GM23248 (cell line): ENCODE measurements at places on chromosomes 4 and X. TPM values are rescaled to one million over a fixed set of nuclear protein-coding genes. Genes with fewer than 3 reads are reported as not detected.
A peak's percentile ranks its signal among the peaks of the same experiment; 100 is the strongest.

- DNase-seq = peak; percentile 42
Observed at GRCh38 chr4:83536362-83537272, 709 bp downstream of the GPAT3 start.

DNA sequence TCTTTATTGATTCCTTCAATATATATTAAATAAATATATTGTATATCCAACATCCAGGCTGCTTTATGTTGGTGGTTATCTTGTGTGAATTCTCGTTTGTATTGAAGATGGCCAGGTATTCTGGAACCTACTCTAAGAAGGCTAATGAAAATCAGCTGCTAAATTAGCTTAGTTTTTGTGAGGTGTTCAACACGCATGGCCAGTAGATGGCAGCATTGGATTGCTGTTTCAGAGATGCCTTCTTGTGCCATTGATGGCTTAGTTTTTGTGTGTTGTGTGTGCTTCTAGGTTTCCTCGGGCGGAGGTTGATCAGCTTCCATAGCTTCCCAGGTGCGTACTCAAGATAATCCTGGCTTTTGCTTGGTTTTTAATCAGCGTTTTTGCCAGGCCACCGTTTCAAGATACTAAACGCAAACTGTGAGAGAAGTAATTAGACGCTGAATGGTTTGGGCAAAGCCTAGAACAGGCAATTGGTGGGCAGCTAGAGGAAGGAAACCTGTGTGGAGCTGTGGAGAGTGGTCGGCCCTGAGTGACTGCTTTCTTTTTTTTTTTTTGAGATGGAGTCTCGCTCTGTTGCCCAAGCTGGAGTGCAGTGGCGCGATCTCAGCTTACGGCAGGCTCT, 15.1 kb downstream of the NOCT start:
- DNase-seq = peak; percentile 80

DNA sequence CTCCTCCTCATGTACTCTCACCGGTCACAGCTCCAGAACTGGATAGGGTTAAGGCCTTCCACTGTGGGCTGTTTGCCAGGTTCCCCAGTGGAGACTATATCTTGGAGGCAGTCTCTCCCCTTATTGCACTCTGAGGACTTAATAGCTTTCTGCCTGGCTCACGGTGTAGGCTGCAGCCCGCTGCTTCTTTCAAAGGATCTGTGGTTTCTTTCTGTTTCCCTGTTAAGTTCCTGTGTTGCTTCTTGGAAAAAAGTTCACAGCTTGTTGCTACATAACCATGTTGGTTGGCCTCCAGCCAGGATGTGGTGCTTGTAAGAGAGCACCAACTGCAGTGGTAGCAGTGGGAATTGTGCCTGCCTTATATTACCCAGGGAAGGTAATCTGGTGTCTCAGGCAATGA, 24.9 kb upstream of the ZDHHC15 start:
- peak; percentile 0 for DNase-seq

- peak; percentile 72 for DNase-seq
Observed at GRCh38 chrX:24204331-24204730, 54.8 kb downstream of the ZFX start.

The AVPR2 gene
- not detected in 2 replicates for total RNA-seq

- DNase-seq = no peak
Observed at GRCh38 chr4:1588306-1588705, 95.8 kb downstream of the FAM53A start.

DNA sequence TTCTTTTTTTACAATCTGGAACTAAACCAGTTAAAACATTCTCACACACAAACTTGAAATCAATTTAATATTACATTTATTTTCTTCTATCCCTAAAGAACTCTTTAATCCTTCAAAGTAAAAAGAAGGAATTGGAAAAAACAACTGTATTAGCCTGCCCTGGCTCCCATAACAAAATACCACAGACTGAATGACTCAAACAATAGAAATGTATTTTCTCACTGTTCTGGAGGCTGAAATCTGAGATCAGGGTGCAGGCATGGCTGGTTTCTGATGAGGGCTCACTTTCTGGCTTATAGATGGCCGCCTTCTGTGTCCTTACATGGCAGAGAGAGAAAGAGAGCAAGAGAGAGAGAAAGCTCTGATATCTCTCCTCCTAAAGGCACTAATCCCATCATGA, 149.4 kb downstream of the PDGFRA start:
- peak; percentile 12 for DNase-seq

The RHOXF2B gene
- not detected in 2 replicates for total RNA-seq

The AFAP1 gene
- 103 and 152 TPM in 2 replicates for total RNA-seq

The LRP2BP gene
- total RNA-seq = 0.13 TPM in 1 of 2 replicates, not detected in the other

DNA sequence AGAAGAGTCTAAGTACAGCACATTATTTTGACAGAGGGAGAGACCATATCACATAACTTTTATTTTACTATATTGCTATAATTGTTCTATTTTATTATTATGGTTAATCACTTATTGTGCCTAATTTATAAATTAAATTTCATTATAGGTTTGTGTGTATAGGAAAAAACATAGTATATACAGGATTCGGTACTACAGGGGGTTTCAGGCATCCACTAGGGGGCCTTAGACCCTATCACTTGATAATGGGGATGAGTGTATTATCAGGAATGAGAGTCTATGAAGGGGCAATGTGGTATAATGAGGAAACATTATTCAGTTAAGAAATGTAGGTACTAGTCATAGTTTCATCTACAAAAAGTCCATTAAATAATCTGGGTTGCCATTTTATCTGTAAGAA, 833.1 kb downstream of the C4orf33 start:
- DNase-seq = no peak

DNA sequence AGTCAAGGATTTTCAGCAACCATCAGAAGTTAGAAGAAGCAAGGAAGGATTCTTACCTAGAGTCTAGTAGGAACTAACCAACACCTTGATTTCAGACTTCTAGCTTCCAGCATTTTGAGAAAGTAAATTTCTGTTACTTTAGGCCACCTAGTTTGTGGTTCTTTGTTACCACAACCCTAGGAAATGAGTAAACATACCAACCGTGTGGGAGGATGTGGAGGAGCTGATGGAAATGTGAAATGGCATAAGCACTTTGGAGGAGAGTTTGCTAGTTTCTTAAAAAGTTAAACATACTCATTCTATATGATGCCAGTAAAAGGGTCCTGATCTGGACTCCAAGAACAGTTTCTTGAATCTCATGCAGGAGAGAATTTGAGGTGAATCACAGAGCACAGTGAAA, 679.4 kb downstream of the PDHA2 start:
- no peak for DNase-seq

The VCX2 gene
- total RNA-seq = not detected in 2 replicates

- peak; percentile 43 for DNase-seq
Observed at GRCh38 chrX:38061335-38061734, 55.0 kb downstream of the SYTL5 start.

- DNase-seq = peak; percentile 51
Observed at GRCh38 chr4:144787365-144788258, 141.7 kb downstream of the HHIP start.

The MRPL1 gene
- total RNA-seq = 18.0 and 21.7 TPM in 2 replicates

- peak; percentile 86 for DNase-seq
Observed at GRCh38 chr4:84920617-84921016, 45.9 kb downstream of the WDFY3 start.

DNA sequence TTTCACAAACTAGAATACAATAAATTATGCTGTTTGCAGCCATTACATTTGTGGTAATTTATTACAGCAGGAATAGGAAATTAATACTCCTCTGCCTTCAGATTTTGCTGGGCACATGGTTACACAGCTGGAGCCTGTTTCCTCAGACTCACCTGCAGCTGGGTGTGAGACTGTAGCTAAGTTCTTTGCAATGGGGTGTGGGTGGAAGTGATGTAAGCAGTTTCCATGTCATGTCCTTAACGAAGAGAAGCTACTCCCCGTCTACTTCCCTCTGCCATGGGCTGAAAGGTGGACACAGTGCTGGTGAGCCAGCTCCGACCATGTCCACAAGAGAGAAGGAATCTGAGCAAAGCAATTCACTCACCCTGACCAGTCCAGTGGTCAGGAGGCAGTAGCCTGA, 18.2 kb downstream of the SH3KBP1 start:
- no peak for DNase-seq

The SPACA5 gene
- not detected in 2 replicates for total RNA-seq

GRCh38 chr4:124703154-124703553, 9.4 kb downstream of the ANKRD50 start:
- DNase-seq = no peak

- no peak for DNase-seq
Observed at GRCh38 chr4:37477126-37477525, 209.1 kb downstream of the RELL1 start.

DNA sequence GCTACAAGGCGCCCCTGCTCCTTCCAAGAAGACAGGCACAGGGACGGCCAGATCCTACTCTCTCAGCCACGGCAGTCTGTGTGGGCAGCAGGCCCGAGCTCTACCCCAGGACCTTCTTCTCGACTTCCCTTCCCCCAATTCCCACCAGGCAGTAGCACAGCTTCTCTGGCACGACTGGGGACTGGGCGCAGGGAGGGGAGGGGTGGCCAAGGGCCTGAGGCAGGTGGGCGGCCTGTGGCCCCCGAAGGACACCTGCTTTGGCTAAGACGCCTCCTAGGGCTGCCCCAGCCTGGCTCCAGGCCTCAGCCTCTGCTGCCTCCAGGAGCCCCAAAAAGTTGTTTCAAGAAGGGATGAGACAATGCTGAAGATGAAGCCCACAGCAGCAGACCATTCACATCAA, 24.2 kb upstream of the IRF2 start:
- DNase-seq = no peak

DNA sequence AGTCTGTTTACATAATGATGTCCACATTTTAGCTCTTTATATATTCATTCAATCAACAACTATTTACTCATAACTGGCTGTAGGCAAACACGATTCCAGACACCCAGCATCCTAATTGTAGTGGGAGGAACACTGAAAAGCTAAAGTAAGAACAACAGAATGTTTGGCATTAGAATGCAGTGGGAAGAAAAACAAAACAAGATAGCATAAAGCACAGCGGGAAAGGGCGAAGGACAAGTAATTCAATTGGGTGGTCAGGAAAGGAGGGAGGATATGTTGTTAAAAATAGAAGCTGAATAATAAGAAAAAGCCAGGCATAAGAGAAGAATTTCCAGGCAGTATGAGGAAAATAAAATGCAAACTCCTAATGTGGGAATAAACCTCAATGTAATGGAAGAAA, 189.5 kb upstream of the FAT4 start:
- no peak for DNase-seq

DNA sequence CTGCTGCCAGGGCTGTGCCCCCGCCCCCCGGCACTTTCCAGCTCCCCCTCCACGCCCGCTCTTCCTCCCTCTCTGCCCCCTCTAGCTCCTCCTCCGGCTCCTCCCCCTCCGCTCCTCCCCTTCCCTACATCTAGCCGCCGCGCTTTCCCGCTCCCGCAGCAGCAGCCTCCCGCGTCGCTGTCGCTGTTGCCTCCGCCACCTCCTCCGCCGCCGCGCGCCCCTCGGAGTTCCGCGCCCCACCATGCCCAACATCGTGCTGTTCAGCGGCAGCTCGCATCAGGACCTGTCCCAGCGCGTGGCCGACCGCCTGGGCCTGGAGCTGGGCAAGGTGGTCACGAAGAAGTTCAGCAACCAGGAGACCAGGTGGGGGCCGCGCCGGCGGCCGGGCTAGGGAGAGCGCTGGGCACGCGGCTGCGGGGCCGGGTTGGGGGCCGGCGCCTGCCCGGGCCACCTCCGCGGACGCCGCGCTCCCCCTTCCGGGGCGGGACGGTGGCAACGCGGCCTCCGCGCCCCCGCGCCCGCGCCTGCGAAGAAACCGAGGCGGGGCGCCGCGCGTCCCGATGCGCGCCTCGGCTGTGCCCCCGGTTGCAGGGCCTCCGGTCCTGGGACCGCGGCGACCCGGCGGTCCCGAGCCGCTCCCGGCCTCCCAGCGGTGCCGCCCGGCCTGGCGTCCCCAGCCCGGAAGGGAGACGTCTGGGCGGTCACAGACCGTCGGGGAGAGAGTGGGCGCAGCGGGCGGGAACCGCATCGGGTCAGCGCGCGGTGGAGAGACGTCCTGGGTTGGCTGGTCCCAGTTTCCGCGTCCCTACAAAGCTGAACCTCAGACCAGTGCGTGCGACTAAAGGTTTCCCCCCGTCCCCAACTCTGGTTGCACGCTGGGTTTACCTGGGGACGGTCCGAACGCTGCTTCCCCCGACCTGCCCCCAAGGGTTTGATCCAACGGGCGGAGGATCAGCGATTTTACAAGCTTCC, at the start of gene PRPS2:
TSS of gene PRPS2 (plus strand) at position 156 of the 972 bp plus-strand sequence. CDS start at position 242, 86 bp downstream.
- peak; percentile 56 for DNase-seq

DNA sequence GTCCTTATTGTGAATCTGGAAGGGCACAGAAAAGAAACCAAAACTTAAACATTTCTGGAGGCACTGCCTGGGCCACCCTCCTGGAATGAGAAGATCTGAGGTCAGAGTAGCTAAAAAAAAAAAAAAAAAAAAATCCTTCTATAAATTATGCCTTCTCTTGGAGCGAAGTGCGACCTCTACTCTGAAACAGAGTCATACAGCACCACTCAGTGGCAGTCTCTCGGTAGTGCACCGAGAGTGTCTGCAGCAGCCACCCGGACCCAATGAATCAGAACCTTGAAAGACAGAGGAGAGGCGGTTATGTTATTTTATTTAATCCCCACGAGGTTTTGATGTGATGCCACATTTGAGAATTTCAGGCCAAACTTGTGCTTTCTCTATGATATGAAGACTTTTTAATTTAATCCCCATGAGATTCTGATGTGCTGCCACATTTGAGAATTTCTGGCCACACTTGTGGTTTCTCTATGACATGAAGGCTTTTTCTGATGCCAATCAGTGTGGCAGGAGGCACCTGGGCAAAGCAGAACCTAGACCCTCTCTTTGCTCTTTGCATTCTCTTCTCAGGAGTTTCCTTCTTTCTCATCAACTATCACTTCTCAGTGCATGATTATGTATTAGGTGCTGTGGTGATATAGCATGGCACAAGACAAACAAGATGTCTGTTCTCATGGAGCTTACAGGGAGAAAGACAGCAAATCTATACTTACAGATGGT, 5.6 kb upstream of the CT47C1 start:
- peak; percentile 80 for DNase-seq

DNA sequence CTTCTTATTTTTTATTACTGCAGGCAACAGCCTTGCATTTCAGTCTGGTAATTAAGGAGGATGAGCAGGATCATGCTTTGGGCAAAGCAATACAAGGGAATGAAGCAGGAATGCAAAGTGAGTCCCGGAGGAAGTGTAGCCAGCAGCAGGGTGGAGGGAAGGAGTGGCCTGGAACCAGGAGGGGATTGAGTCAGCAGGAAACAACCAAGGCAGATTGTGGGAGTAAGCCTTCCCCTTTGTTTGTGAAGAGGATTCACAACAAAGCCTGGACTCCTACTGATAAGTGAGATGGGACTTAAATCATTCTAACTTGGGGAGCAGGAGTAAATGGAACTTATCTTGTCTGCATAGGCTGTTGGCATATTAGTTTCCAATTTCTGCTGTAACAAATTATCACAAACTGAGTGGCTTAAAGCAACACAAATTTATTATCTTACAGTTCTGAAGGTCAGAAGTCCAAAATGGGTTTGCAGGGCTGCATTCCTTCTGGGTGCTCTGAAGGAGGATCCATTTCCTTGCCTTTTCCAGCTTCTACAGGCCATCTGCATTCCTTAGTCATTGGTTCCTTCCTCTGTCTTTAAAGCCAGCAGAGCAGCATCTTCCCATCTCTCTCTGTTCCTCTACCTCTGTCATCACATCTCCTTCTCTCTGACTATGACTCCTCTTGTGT, 93.2 kb upstream of the AP1S2 start:
- DNase-seq = peak; percentile 68

The PDGFRA gene
- 225 and 275 TPM in 2 replicates for total RNA-seq

GRCh38 chr4:178316211-178316610, 874.0 kb upstream of the AGA start:
- DNase-seq = no peak

The BOD1L1 gene
- 16.5 and 17.3 TPM in 2 replicates for total RNA-seq
